NCI-H524 treated with DMSO at 0.1 percent for 48 hours (cell line): ENCODE measurements at places on chromosomes 12 and 14.
A peak's percentile ranks its signal among the peaks of the same experiment; 100 is the strongest.

DNA sequence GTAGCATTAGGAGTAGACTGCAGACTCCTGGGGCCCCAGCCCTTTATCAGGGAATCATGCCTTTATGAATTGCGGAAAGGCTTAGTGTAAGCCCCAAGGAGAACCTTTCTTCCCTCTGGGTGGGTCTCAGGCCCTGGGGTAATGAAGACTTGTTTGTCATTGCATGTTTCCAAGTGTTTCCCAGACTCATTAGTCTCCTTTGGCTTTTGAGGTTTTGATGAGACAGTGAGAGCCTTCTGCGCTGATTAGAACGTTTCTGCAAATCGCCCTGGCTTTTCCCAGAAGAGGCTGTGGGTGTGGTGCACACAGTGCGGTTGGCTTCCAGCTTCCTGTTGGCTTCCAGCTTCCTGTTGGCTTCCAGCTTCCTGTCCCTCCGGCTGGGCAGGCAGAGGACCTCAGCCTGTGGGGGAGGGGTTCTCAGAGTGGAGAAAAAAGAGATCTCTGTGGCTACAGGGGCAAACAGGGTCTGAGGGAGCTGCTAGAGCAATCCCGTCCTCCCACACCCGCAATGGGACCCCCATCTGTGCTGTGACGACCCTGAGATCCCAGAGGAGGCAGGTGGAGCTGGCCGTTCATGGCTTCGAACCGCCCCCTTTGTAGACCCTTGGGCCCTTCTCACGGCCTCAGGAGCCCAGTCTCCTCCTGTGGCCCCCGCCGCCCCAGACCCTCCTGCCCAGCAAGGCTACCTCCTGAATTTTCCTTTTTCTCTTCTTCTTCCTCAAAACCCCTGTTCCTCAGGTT, 42.1 kb downstream of the GPR68 start:
- peak; percentile 14 for DNase-seq

GRCh38 chr14:99389174-99389826, 91.4 kb downstream of the SETD3 start:
- DNase-seq = no peak

DNA sequence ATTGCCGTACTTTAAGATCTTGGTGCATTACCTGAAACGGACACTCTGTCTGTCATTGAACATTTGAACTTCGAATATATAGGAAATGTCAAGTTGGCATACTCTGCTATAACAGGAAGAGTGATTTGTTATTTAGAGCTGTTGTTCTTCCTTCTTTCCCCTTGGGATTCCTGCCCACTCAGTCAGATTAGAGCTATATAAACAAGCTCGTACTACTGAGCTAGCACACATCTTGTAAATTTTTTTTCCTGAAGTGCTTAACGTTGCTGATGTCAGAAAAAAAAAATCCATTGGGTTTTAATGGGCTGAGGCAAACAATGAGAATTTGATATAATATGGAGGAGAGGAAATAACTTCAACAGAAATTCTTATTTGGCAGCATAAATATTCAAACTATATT, 26.8 kb downstream of the RGS6 start:
- DNase-seq = no peak

GRCh38 chr14:97120204-97120603, 323.0 kb downstream of the VRK1 start:
- no peak for DNase-seq

DNA sequence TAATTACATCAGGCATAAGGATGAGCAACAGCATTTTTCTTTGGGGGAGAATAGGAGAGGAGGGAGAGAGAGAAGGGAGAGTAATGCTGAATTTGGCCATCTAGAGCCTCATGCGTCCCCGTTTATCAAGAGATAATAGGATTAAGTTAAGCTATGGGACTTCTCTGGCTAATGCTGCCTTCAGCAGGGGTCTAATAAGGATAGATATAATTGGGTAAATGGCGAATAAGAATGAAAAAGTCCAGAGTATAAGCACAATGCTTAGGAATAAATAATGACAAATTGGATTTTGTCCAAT, 470.0 kb downstream of the EGLN3 start:
- peak; percentile 54 for DNase-seq
